ENCODE measurements at places on chromosomes 2 and 18. TPM values are rescaled to one million over a fixed set of nuclear protein-coding genes. Genes with fewer than 3 reads are reported as not detected.

Gene POTEC
- total RNA-seq = not detected

Gene NCK2
- total RNA-seq = 75.9 TPM

- no peak for DNase-seq
- H3K27me3 ChIP-seq = no peaks in the 10 kb centered on the region
- no peaks in the 10 kb centered on the region for H3K4me1 ChIP-seq
- no peak overlapping the region for H3K27ac ChIP-seq
These were observed 131.8 kb downstream of the PXDN start for GRCh38 chr2:1612391-1613077.

Gene MAP3K20
- 15.2 TPM for total RNA-seq

DNA sequence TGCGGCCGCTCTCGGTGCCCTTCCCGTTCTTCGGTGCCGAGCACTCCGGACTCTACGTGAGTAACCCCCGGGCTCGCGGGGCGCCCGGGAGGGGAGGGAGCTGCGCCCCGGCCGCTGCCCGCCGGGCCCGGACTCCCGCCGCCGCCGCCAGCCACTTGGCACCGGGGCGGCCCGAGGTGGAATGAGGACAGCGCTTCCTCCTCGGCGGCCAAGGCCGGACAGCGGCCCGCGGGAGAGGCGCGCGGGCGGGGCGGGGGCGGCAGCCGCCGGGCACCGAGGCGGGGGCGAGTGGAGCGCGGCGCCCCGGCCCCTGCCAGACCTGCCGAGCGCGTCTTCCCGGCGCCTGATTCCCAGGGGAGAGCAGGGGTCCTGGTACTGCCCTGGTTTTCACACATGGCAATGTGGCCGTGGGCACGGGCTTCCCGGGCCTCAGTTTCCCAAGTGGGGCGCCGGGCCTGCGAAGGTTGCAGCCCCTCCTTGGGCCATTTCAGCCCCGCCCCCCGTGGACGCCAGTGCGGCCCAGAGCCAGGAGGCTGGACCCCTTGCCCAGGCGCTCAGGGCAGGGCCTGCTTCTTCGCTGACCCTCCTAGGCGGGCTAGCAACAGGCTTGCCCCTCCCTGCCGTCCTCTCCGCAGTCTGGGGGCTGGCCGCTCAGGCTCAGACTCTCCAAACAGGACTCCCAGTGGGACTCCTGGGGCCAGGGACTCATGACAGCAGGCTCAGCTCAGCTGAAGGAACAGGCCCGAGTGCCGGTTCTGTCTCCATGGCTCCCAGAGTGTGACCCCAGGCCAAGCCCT lies 775 bp downstream of the SNED1 start:
- DNase-seq = peak; percentile 11
- no peak overlapping the region for H3K27ac ChIP-seq
- peaks cover 26% of the 10 kb centered on the region for H3K27me3 ChIP-seq
- peaks cover 7% of the 10 kb centered on the region for H3K4me1 ChIP-seq

Gene SP100
- total RNA-seq = 351 TPM

DNA sequence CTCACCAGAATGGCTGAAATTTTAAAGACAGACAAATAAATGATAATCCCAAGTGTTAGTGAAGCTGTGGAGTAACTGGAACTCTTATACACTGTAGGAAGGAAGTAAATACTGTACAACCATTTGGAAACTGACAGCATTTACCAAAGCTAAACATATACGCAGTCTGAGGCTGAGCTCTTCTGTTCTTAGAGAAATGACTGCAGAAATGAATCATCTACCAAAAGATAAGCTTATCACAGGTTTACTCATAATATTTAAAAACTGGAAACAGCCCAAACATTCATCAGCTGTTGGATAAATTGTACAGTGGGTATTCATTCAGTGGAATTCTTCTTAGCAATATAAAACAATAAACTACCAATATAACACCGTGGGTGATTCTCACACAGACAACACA lies 218.2 kb upstream of the RAB12 start:
- H3K4me1 ChIP-seq = no peaks in the 10 kb centered on the region
- no peak for DNase-seq
- no peaks in the 10 kb centered on the region for H3K27me3 ChIP-seq
